ENCODE measurements at places on chromosomes 16 and 17. TPM values are rescaled to one million over a fixed set of nuclear protein-coding genes. Genes with fewer than 3 reads are reported as not detected.

The ERAL1 gene
- polyA plus RNA-seq = 143 TPM

The BAIAP3 gene
- 6.3 TPM for polyA plus RNA-seq

DNA sequence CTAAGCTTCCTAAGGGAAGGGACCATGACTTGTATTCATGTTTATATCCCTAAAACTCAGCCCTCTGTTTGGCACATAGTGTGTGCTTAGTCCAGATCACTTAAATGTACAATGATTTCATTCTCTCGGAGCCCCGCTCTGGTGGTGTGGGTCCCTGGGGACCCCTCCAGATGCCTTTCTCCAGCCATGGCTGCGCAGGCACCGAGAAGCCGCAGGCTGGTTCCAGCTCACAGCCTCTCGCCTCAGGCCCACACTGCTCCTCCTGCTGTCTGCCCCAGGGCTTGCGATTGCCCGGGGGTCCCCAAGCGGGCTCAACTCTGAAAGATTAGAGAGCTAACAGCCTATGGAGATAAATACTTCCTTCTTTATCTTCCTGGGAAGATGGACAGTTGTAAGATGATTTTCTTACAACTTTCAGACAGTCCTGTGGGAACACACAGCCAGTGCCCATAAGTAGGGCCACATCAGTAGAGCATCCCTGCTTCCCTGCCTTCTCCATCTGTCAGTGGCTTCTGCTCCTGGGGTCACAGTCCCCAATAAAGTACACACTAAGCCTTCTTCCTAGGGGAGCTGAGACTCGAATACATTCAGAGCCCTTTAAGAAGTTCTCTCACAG lies 66.2 kb downstream of the CENPV start:
- no peaks in the 10 kb centered on the region for H3K36me3 ChIP-seq
- H3K4me3 ChIP-seq = no peak overlapping the region
- peak; percentile 54 for DNase-seq
- no peak overlapping the region for H3K27ac ChIP-seq

DNA sequence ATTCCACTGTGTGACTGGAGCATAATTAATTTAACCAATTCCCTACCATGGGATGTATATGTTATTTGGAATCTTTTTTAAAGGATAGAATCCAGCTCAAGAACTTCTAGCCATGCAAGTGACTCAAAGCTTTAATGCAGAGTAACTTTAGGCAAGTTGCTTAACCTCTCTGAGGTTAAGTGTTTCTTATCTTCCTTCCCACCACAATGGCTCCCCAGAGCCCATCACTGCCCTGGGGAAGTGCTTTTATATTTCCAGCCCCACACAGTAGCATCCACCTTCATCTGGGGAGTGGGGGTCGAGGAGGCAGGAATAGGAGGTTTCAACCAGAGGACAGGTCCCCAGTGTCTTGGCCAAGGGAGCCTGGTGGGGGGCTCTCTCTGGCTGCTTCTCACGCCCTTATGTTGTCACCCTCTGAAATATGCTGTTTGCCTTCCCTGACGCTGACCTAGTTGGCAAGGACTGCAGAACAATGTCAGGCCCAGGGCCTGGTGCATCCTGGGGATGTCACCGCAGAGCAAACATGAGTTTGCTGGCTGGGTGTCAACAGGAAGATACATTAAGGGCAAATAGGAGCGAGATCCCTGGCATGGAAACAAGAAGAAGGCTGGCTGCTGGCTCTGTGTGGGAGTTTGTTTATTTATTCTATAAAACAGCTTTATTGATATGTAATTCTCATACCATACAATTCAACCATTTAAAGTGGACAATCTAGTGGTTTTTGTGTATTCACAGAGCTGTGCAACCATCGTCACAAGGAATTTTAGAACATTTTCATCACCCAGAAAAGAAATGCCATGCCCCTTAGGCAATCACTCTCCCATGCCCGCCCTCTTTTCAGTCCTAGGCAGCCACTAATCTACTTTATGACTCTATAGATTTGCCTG lies 46.6 kb upstream of the WSB1 start:
- H3K27ac ChIP-seq = no peak overlapping the region
- no peak for DNase-seq
- no peak overlapping the region for H3K4me3 ChIP-seq
- no peaks in the 10 kb centered on the region for H3K27me3 ChIP-seq
- H3K4me1 ChIP-seq = no peaks in the 10 kb centered on the region
- H3K36me3 ChIP-seq = no peaks in the 10 kb centered on the region

GRCh38 chr17:7854078-7854777 lies 638 bp upstream of the TMEM88 start:
- peak; percentile 52 for DNase-seq
- H3K27ac ChIP-seq = no peak overlapping the region
- H3K27me3 ChIP-seq = peaks cover 53% of the 10 kb centered on the region
- no peaks in the 10 kb centered on the region for H3K36me3 ChIP-seq

- H3K4me3 ChIP-seq = no peak overlapping the region
- no peaks in the 10 kb centered on the region for H3K4me1 ChIP-seq
- no peak for DNase-seq
- H3K27ac ChIP-seq = no peak overlapping the region
- no peaks in the 10 kb centered on the region for H3K36me3 ChIP-seq
- no peaks in the 10 kb centered on the region for H3K27me3 ChIP-seq
Observed at GRCh38 chr17:78661093-78661770, 84.0 kb upstream of the DNAH17 start.

Measured in H1 (cell line).